HFF-Myc (cell line): ENCODE measurements at places on chromosomes 16 and 17.

- DNase-seq = no peak
Measured at GRCh38 chr17:55238931-55239297, 25.8 kb upstream of the HLF start.

GRCh38 chr17:49910094-49910857 is 58.7 kb upstream of the DLX4 start:
- no peak for DNase-seq

DNA sequence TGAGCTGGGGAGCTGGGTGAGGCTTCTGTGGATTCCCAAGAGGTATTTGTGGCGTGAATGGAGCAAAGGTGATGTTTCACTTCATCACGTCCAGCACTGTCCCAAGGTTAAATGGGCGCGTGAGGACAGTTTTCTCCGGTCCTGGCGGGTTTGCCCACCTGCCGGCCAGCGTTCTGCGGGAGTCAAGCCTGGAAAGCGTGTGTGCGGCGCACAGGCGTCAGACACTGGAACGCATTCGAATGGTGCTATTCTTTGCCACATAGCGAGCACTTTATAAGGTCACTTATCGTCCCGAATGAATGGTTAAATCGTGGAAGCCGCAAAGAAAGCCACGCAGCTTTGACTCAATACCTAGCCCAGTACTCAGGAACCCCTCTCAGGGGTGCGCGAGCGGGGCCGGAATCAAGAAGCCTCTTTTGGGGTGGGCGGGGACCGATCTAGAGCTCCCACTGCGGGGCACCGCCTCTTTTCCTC is 446 bp upstream of the PSMD11 start:
- DNase-seq = no peak

GRCh38 chr17:80611816-80612215 is 67.2 kb downstream of the RPTOR start:
- DNase-seq = no peak

DNA sequence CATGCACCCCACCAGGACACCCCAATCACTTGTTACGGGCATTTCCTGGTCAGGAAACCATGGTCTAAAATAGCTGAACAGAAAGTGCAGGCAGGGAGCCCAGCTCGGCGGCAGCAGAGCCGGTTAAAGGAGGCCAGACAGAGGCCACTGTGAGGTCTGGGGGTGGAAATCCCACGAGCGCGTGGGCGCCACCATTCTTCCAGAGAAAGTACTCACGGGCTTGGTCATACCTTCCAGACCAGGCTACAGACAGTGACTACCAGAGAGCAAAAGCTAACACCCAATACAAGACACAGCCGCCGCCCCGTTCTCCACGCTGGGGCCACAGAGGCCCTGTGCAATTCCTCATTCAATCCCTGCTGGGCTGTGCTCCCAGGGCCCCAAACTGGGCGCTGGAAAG is 11.9 kb downstream of the CEP131 start:
- DNase-seq = no peak
